ENCODE measurements at places on chromosomes 5 and 9.
A peak's percentile ranks its signal among the peaks of the same experiment; 100 is the strongest.

GRCh38 chr9:89342213-89342612, 23.9 kb downstream of the SECISBP2 start:
- DNase-seq: no peak

DNA sequence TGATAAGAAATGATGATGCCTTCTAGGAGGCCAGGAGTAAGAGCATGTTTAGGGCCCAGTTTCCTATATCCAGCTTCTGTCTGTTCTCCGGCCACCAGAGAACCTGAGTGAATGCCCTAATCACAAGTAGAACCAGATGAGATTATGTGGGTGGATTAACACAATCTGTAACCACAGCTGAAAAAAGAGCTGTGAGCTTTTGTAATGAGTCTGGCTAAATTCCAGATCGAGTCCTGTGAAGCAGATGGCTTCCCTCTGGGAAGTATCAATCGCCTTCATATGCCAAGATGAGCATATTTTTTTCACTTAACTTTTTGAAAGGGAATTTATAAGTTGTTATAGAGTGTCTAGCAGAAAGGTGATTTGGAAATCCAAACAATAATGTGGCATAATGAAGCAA, 99.8 kb downstream of the NNT start:
- no peak for DNase-seq

DNA sequence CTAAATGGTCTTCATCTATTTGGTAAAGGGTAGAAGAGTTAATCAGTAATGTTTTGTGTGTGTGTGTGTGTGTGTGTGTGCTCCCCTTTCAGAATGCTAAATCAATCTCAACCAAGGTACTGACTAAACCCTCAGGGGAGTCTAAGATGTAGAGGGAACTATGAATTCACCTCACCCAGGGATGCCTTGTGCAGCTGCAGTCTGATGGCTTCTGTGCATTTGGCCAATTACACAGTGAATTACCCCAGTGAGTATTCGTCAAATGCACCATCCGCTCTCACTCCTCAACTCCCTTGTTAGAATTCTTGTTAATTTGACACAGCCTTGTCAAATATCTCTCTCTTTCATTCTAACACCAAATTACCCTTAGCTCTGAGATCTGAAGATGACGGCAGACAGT, 234.6 kb downstream of the GABRB2 start:
- DNase-seq: peak; percentile 1

- DNase-seq: no peak
Observed at GRCh38 chr5:17829456-17829855, 195.2 kb downstream of the TAF11L14 start.

- DNase-seq: no peak
Observed at GRCh38 chr9:101022704-101023103, 5.8 kb upstream of the PLPPR1 start.

DNA sequence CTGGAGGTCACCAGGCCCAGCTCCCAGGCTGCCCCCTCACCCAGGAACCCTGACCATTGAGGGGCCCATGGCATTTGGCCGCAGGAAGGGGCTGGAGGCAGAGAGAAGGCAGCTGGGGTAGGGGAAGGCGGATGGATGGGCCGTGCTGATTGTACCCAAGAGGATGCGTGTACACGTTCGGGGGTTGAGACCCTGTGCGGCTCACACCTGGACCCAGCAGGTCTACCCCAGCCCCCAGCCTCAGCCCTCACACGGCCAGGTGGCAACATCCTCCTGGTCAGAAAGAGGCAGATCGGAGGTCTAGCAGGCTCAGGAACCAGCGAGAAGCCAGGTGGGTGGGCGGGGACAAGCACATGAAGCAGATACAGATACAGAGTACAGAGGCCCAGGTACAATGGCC, 33.7 kb downstream of the NACC2 start:
- no peak for DNase-seq

- DNase-seq: no peak
Observed at GRCh38 chr9:83526211-83526610, 12.0 kb downstream of the FRMD3 start.

- no peak for DNase-seq
Observed at GRCh38 chr5:122858451-122858850, 13.0 kb downstream of the SNX24 start.

DNA sequence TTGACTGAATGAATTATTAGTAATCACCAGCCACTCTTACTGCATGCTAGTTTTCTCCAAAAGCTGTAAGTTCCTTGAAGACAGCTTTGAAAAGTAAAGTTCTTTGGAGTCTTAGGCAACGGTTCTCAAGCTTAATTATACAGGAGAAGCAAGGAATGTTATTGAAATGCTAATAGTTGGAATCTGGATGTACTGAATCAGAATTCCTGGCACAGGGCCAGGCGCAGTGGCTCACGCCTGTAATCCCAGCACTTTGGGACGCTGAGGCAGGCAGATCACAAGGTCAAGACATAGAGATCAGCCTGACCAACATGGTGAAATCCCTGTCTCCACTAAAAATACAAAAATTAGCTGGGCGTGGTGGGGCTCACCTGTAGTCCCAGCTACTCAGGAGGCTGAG, 33.4 kb downstream of the GRIA1 start:
- DNase-seq: no peak

GRCh38 chr5:133219296-133219695, 167.5 kb downstream of the HSPA4 start:
- DNase-seq: no peak

- DNase-seq: no peak
Observed at GRCh38 chr5:112784726-112785125, 47.0 kb downstream of the APC start.

- DNase-seq: no peak
Observed at GRCh38 chr9:129084087-129084486, 3.2 kb downstream of the DOLPP1 start.

DNA sequence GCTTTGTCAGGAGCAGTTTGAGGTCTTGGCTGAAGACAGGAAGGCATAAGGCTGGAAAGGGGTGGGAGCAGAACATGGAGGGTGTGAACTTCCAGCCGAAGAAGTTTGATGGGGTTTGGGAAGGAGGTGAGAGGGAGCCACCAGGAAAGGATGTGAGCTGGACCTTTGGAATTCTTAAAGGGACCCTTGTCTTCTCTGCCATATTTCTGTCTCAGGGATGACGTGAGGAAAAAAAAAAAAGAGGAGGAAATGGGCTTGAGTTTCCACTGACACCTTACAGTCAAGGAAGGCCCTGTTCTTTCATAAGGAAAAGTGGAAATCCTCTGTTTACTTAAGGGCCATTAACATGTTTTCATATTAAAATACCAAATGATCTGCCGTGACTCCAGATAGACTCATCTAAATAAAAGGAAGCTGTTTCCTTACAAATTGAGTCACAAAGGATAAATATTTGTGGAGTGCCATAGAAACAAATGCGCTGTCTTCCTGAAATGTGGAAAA, 132.1 kb downstream of the PALM2AKAP2 start:
- DNase-seq: no peak

- DNase-seq: no peak
Observed at GRCh38 chr9:128419061-128419925, 1.4 kb upstream of the CERCAM start.

DNA sequence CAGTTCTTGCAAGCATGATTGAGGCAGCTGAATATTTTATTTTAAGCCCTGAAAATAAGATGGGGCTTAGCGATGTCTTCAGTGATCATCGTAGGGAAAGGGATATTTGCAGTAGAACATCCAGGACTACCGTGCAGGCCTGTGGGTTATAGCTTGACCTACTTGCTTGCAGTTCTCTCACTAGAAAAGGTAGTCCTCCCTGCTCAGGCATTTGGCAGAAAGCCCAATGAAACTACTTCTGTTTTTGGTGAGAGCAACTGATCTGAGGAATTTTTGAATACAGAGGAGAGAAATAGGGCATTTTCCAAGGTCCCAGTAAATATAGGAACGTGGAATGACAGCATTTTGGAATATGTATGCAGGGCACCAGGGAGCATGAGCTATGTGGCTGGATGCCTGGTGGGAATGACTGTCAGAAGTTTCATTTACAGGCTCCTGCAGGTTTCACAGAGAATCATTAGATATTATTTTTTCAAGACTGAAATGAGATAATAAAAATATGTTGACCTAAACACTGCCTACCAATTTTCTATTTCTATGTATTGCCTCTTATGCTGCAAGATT, 417.9 kb upstream of the ACTBL2 start:
- no peak for DNase-seq

DNA sequence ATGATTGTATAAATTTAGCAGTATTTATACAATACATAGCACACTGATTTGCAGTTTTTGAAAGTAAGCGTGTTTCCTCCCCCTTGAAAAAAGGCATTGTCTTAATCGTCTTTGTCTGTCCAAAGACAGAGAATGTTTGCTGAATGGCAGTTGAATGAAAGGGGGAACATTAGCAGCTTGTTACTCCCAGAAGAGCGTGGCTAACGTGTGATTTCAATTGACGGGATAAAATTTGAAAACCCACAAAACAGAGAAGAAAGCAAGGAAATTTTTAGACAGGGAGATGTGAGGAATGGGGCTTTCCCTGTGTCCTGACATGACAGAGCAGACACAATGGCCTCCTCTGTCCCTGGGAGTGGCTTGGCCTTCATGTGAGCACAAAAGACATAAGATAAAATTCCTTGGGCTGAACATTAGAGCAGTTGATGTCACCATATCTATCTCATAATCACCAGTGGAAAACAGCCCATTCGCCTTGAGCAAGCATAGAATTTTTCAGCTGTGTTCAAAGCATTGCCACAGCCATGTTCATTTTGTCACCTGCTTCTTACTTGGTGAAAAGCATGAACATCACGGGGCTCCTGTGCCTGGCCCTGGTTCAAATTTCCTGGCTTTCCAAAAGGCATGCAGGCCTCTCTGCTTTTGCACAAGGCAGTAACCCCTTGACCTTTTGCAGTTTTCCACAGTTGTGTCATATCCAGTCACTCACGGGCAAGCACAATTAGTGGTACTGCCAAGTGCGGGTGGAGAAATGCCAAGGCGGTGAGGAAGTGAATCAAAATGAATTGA, 126.9 kb downstream of the TLE1 start:
- no peak for DNase-seq
